Neural crest cell (in vitro differentiated cells): ENCODE measurements at places on chromosomes 11 and 22. TPM values are rescaled to one million over a fixed set of nuclear protein-coding genes. Genes with fewer than 3 reads are reported as not detected.

The SBF1 gene
- total RNA-seq = 116 and 130 TPM in 2 replicates

The GSTT2B gene
- 1.8 and 2.1 TPM in 2 replicates for total RNA-seq

The TEX12 gene
- total RNA-seq = 0.41 TPM in 1 of 2 replicates, not detected in the other

The ARHGAP20 gene
- 0.20 and 0.23 TPM in 2 replicates for total RNA-seq

The LARGE1 gene
- 33.0 and 34.5 TPM in 2 replicates for total RNA-seq

DNA sequence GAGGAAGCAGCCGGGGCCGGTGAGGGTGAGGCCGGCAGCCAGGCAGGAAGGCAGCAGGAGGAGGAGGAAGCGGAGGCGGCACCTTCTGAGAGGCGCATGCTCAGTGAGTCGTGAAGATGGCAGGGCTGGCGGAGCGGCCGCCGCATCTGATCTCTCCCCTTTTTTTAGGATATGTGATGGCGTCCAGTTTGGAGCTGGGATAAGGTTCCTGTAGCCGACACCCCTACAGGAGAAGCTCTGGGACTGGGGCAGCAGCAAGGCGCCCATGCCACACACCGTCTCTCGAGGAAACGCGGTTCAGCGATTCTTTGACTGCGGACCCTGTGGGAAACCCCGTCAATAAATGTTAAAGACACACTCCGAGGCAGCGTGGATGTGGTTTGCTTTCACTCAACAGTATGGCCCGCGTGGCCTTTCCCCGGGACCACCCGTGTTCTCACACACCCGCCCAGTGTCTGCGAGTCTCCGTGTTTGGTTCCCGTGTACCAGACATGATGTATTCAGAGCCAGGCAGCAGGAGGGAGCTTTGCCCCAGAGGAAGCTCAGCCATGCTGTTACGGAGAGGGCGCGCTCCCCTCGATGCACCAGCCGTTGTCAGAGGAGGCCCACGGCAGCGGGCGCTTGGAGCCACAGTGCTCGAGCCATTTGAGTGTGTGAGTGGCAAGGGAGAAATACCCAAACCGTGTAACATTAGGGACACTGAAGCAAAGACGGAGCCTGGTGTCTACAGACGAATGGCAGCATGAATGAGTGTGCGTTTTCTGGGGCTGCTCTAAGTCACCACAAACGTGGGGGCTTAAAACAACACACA, 27.7 kb upstream of the PARVB start:
- DNase-seq = no peak

- peak; percentile 38 for DNase-seq
These were observed 35.8 kb downstream of the TNKS1BP1 start for GRCh38 chr11:57288771-57289579.

DNA sequence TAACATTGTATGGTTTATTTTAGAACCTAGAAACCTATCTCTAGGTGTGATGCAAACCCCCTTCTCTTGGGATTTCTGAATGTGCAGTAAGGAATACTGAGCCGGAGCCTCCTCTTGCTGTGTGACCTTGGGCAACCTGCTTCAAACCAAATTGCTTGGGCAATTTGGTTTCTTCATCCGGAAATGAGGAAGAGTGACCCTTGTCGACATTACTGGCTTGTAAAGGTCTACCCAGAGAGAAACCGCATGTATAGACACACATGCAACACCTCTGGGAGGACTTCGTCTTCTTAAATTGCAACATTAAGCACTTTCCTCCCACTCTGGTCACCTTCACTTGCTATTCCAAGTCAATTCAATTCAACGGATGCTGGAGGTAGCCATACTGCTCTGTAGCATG, 19.6 kb upstream of the TP53I11 start:
- no peak for DNase-seq

GRCh38 chr11:73244589-73245240, 26.6 kb downstream of the P2RY2 start:
- no peak for DNase-seq

- DNase-seq = no peak
These were observed 660.5 kb downstream of the NTM start for GRCh38 chr11:132030896-132031295.

- DNase-seq = no peak
These were observed 130.7 kb upstream of the RCN1 start for GRCh38 chr11:31960126-31960525.

- DNase-seq = no peak
These were observed 67.4 kb downstream of the ANO3 start for GRCh38 chr11:26399336-26399735.

- DNase-seq = no peak
These were observed 24.9 kb downstream of the IMMP1L start for GRCh38 chr11:31484497-31484896.

GRCh38 chr11:5527716-5528115, 11.2 kb upstream of the UBQLNL start:
- DNase-seq = no peak

- DNase-seq = no peak
These were observed 161.1 kb upstream of the SNX19 start for GRCh38 chr11:131077340-131077739.

- no peak for DNase-seq
These were observed 15.6 kb upstream of the CHRNA10 start for GRCh38 chr11:3686751-3687150.

DNA sequence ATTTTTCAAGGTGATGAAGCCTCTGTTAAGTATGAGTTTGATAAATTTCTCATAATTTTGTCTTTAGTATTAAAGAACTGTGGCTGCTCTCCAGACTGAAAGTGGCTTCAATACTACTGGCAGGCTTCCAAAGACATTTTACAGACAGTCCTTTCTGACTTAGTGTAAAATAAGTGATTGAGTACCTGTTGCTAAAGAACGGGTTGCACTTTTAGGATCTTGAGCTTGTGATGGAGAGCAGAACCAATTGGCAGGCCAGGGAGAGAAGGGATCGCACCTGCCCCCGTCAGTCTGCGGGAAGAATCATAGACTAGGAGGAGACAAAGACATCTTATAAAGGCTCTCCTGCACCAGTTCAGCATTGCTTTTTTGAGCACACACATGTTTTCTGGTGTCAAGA, 4.4 kb downstream of the NCAM1 start:
- DNase-seq = no peak

DNA sequence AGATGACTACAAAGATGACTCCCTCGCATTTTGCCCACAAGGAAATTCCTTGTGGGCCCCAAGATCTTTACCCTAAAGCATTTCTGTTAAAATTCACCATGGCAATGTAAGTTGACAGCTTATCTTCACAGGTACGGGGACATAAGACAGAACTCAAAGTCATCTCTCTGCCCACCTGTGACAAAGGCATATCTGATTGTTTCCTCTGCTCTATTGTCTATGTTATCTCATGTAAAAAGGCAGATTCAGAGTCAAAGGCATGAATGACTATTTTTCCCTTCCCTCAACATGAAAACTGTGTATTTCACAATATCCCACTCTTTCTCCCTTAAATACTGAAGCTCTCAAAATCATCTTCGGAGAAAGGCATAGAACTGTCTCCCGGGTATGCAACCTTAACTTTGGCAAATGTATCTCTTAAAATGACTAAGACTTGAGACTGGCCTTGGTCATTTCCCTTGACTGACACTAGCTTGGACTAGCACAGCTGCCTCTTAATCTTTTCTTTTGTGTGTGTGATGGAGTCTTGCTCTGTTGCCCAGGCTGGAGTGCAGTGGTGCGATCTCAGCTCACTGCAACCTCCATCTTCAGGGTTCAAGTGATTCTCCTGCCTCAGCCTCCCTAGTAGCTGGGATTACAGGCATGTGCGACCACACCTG, 103.2 kb downstream of the MICAL3 start:
- no peak for DNase-seq

- DNase-seq = no peak
These were observed 2.8 kb upstream of the BARX2 start for GRCh38 chr11:129372609-129373488.

- DNase-seq = no peak
These were observed 571.7 kb downstream of the METTL15 start for GRCh38 chr11:28679795-28680468.

- no peak for DNase-seq
These were observed 368.5 kb downstream of the INSC start for GRCh38 chr11:15483205-15483604.

DNA sequence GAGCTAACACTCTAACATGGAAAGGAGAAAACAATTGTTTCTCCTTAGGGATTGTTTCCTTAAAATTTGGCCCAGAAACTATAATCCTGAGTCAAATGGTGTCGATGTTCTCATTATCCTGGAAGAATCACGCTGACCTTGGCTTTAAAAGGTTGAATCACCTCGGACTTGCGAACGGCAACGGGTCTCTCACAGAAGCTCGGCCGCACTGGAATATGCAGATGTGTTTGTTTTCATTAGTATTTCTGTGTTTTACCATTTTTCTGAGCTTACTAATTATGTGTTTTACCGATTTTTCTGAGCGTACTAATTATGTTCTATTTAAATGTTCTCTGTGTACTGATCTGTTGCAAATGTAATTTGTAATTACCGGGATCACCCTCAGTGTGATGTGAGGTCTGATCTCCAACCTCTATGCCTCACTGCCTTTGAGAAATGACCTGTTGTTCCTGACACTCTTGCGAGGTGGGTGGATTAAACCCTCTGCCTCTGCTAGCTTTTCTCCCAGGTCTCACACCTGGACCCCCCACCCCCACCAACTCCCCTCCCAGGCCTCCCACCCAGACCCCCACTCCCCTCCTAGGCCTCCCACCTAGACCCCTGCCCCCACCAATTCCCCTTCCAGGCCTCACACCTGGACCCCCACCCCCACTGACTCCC, 38.3 kb upstream of the BRSK2 start:
- no peak for DNase-seq

DNA sequence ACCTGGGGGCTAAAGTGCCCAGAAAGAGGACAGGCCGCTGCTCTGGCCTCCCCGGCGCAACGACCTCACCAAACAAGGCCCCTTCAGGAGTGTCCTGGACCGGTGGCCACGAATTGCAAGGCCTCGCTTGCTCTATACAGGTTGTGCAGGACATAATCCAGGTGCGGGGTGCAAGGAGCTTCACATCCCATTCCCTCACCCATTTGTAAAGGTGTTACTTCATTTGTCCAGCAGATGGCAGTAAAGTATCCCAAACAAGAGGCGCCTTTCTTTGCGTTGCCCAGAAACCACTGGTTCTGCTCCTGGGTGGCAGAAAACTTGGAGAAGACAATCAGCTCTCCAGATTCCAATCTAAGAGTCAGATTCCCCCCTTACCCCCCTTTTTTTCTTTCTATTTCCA, 35.9 kb upstream of the PRDM11 start:
- DNase-seq = peak; percentile 48
